ENCODE measurements at places on chromosomes 1 and 21.
A peak's percentile ranks its signal among the peaks of the same experiment; 100 is the strongest.

- no peak for DNase-seq
These were observed 22.5 kb downstream of the MMEL1 start for GRCh38 chr1:2610036-2610959.

GRCh38 chr1:163744301-163744887 lies 422.6 kb downstream of the NUF2 start:
- no peak for DNase-seq

DNA sequence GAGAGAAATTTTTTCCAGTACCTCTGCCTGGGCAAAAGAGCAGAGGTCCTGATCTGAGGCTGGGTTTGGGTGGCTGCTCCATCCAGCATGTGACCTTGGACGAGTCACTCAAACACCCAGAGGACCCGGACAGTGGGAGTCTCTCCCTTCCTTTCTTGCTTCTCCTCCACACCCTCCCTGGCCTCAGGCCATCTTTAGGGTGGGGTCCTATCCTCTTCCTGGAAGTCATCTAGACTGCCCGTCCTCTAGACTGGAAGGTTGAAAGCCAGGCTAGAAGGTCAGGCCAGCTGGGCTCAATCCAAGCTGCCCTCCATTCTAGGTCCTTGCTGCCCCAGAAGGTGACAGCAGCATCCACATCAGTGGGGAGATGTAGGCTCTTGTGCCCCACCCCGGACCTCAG lies 599.5 kb downstream of the MATN1 start:
- no peak for DNase-seq

DNA sequence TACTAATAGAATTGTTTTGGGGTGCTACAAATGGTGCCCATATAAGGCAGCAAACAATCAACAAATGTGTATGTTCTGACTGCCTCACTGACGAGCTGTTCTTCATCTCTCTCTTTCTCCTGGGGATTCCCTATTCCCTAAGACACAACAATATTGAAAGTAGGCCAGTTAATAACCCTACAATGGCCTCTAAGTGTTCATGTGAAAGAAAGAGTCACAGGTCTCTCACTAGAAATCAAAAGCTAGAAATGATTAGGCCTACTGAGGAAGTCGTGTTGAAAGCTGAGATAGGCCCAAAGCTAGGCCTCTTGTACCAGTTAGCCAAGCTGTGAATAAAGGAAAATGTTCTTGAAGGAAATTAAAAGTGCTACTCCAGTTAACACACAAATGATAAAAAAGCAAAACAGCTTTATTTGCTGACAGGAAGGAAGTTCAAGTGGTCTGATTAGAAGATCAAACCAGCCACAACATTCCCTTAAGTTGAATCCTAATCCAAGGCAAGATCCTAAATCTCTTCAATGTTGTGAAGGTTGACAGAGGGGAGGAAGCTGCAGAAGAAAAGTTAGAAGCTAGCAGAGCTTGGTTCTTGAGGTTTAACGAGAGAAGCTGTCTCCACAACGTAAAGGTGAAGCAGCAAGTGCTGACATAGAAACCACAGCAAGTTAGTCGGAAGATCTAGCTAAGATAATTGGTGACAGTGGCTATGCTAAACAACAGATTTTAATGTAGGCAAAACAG lies 26.3 kb downstream of the ATP2B4 start:
- DNase-seq, result no peak

GRCh38 chr1:203682473-203683383 lies 56.1 kb downstream of the ATP2B4 start:
- peak; percentile 50 for DNase-seq

GRCh38 chr21:33811167-33812010 lies 104.2 kb downstream of the ATP5PO start:
- DNase-seq, result no peak

DNA sequence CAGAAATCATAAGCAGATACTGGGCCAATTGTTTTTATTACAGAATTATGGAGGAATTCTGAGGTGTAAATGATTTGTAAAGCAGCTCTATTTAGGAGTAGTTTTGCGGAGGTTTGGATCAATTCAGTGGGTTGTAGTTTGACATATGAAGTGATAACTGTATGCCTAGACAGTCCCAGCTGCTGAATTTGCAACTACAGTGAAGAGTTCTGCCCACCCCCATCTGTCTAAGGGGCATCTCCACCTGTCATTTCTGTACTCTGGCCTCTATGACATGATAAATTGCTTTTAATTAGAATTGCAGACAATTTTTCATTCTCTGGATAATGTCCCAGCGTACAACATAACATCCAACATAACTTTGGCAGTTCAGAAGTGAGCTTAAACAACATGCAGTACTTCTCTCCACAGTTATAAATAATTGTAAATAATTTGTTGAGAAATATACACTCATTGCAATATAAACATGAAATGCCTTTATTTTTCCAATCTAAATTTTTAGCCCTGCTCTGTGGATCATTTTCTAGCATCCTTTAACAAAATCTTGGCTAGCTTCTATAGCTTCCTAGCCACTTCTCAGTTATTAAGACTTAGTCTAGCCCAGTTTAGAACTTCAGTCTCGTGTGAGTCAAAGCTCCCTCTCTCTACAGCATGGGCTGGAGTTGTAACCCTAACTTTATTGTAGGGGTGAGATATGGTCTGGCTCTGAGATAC lies 52.3 kb downstream of the PDE4B start:
- no peak for DNase-seq

- peak; percentile 2 for DNase-seq
These were observed 19.0 kb upstream of the L1TD1 start for GRCh38 chr1:62175568-62176179.
